ENCODE measurements at places on chromosomes 1 and 21.

GRCh38 chr21:26840201-26840600 is 5.0 kb downstream of the ADAMTS1 start:
- DNase-seq, result peak; percentile 36

GRCh38 chr21:23008601-23009202 is 2010.5 kb downstream of the NCAM2 start:
- DNase-seq, result no peak

GRCh38 chr1:117124661-117125060 is 3.1 kb upstream of the TRIM45 start:
- DNase-seq, result no peak

DNA sequence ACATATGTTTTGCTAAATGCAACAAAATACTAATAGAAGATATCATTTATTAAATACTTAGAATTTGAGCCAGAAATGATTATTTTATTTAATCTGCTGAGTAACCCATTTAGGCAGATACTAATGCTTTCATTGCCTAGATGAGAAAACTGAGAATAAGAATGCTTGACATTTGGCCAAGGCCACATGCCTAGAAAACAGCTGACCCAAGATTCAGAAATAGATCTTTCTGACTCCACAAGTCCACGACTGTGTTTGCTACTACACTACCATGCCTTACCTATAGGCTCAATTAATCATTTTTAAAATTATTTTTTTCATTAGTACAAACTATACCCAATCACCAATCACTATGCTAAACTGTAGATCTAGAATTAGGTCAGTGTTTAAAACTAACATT is 129.7 kb downstream of the ATP1B1 start:
- DNase-seq, result no peak

DNA sequence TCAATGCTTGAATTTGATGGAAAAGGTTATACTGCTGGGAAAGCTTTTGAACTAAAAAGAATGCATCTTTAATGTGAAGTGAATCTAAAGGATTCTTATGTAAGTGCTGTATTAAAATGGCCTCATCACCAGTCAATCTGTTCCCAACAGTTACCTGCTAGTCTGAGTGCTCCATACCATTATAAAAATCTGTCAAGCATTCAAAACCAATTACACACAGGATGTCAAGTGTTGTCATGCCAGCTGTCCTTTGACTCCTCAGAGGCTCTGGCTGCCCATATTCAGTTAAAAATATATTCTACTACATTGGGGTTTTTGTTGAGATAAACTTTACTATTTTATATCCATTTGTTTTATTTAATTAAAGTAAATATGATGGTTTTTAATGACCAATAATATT is 1587.7 kb downstream of the AMY1C start:
- DNase-seq, result no peak

- DNase-seq, result peak; percentile 21
These were observed 738 bp downstream of the CELF3 start for GRCh38 chr1:151715726-151716404.

DNA sequence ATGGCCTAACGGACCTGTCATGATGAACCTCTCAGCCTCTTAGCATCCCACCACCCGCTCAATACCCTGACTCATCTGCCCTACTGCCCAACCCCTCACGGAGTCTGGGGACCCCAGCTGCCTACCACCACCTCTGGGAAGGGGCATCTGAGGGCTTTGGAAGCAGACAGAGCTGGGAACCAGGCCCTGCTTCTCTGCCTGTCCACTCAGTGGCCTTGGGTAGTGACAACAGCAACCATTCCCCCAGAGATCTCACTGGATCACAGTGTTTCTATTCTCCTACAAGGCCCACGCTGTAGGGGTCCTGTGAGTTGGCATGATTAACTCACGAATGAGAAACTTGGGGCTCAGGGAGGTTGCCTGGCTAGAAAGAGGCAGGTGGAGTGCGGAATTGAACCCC is 32.5 kb upstream of the DMBX1 start:
- no peak for DNase-seq

GRCh38 chr1:95195046-95195445 is 39.0 kb upstream of the RWDD3 start:
- DNase-seq, result no peak

- DNase-seq, result no peak
These were observed 92.9 kb downstream of the KIF14 start for GRCh38 chr1:200527670-200528069.

GRCh38 chr1:37070126-37070525 is 35.8 kb upstream of the GRIK3 start:
- no peak for DNase-seq

- no peak for DNase-seq
These were observed 182.0 kb downstream of the DYRK1A start for GRCh38 chr21:37548521-37548981.

GRCh38 chr1:170864238-170864637 is 71.1 kb upstream of the MROH9 start:
- no peak for DNase-seq

- DNase-seq, result no peak
These were observed 6.0 kb downstream of the TATDN3 start for GRCh38 chr1:212797681-212798080.

Measured in activated CD4-positive, alpha-beta T cell treated with anti-CD3 and anti-CD28 coated beads for 48 hours (primary cell).